ENCODE measurements at places on chromosomes 5 and 9.

DNA sequence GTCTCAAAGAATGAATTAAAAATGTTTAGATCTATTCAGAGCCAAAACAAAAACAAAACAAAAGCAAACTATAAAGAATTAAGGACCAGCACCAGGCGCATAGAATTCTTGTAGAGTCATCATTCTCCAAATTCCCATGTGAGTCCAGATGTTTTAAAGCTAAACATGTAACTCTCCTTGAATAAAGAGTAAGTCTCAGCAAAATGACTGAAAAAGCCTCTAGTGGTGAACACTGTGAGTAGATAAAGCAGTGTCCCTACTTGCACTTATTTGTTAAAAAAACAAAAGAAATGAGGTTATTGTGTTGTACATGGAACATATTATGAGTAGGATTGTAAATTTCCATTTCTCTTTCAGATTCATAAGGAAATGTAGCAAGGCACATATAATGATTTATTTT lies 44.0 kb downstream of the NNT start:
- H3K27ac ChIP-seq: no peak overlapping the region
- no peaks in the 10 kb centered on the region for H3K27me3 ChIP-seq
- DNase-seq: no peak
- H3K4me1 ChIP-seq: no peaks in the 10 kb centered on the region

GRCh38 chr5:106127985-106128384 lies 1542.8 kb downstream of the EFNA5 start:
- no peaks in the 10 kb centered on the region for H3K36me3 ChIP-seq
- no peak overlapping the region for H3K4me3 ChIP-seq
- no peaks in the 10 kb centered on the region for H3K4me1 ChIP-seq

DNA sequence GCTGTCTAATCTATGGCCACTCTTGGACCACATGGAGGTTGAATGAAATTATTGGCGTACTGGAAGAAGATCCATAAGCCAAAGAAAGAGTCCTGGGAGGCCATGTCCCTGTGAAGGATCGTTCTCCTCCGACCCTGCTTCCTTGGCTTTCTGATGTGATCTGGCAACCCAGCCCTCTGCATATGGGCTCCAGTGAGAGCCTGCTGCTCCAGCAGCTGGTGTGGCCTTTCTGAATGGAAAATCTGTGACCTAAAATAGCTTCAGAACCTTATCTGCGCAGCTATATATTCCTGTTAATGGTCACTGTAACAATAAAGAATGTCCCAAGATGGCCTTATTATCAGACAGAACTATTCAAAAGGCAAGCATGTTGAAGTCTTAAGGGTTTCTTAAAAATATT lies 40.2 kb upstream of the PHF2 start:
- H3K36me3 ChIP-seq: peaks cover 30% of the 10 kb centered on the region
- H3K4me3 ChIP-seq: no peak overlapping the region
- DNase-seq: no peak
- no peaks in the 10 kb centered on the region for H3K4me1 ChIP-seq
- H3K27ac ChIP-seq: no peak overlapping the region
- H3K27me3 ChIP-seq: no peaks in the 10 kb centered on the region

- H3K27ac ChIP-seq: peak overlapping the region; percentile 20
- no peak for DNase-seq
- H3K27me3 ChIP-seq: no peaks in the 10 kb centered on the region
Measured at GRCh38 chr9:32382565-32383320, 1.7 kb upstream of the ACO1 start.

- no peaks in the 10 kb centered on the region for H3K36me3 ChIP-seq
- no peak for DNase-seq
- no peak overlapping the region for H3K27ac ChIP-seq
- no peaks in the 10 kb centered on the region for H3K4me1 ChIP-seq
- H3K27me3 ChIP-seq: no peaks in the 10 kb centered on the region
Measured at GRCh38 chr9:11701706-11702105, 991.5 kb upstream of the TYRP1 start.

DNA sequence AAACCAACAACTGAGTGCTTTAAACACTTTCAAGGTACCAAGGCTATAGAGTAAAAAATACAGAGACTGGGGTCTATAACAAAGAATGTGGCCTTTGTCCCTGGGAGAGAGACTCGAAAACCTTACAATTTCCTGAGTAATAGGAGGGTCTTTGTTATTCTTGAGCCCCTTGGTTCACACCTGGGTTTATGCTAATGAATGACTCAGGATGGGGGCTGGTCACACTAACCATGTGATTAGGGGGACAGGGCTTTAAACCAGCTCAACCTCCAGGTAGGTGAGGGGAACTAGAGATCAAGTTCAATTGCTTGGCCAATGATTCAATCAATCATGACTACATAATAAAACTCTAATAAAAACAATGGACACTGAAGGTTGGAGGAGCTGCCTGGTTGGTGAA lies 50.2 kb downstream of the PLPP1 start:
- no peaks in the 10 kb centered on the region for H3K27me3 ChIP-seq
- H3K4me3 ChIP-seq: no peak overlapping the region
- no peak for DNase-seq
- H3K4me1 ChIP-seq: no peaks in the 10 kb centered on the region

- no peak overlapping the region for H3K4me3 ChIP-seq
- H3K4me1 ChIP-seq: no peaks in the 10 kb centered on the region
- peaks cover 3% of the 10 kb centered on the region for H3K36me3 ChIP-seq
- no peaks in the 10 kb centered on the region for H3K27me3 ChIP-seq
- no peak overlapping the region for H3K27ac ChIP-seq
Measured at GRCh38 chr9:17380126-17380861, 198.6 kb upstream of the SH3GL2 start.

DNA sequence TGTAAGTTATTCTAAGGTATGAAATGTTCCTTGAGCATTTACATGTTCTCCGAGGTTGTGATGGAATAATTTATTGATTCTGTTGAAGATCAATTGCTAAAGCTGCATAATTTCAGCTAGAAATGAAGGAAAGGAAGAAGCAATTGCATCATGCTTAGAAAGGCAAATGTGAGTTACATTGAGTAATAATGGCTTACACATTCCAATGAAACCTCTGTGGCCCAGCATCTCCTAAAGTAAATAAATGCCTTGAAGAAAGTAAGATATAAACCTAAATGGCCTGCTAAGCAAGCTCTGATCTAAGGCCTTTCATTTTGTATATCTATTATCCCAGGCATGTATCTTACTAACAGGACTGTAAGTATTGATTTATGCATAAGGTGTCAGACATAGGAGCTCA lies 677.3 kb upstream of the RGMB start:
- no peaks in the 10 kb centered on the region for H3K4me1 ChIP-seq
- no peaks in the 10 kb centered on the region for H3K27me3 ChIP-seq
- no peaks in the 10 kb centered on the region for H3K36me3 ChIP-seq
- DNase-seq: no peak
- no peak overlapping the region for H3K27ac ChIP-seq

DNA sequence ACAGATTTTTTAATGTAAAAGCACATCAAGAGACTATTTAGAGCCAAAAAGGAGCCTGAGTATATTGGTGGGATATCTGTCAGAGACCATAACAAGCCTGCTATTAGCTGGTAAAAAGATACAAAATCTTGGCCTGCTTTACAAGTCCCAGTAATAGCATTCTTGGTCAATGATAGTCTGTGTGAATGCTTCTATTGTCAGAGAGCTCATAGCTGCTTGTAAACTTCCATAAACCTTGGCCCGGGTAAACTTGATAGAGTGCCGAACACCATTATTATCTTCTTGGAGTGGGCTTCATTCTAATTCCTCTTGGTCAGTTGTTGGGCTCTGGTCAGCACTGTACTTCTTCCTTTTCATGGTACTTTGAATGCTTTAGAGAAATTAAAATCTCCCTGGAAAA lies 64.0 kb downstream of the UBAP1 start:
- peaks cover 16% of the 10 kb centered on the region for H3K36me3 ChIP-seq
- H3K27me3 ChIP-seq: no peaks in the 10 kb centered on the region
- no peak for DNase-seq
- no peaks in the 10 kb centered on the region for H3K4me1 ChIP-seq

GRCh38 chr9:107261106-107261505 lies 22.0 kb upstream of the RAD23B start:
- H3K36me3 ChIP-seq: no peaks in the 10 kb centered on the region
- H3K27me3 ChIP-seq: no peaks in the 10 kb centered on the region
- no peak for DNase-seq
- no peak overlapping the region for H3K4me3 ChIP-seq
- peak overlapping the region; percentile 45 for H3K27ac ChIP-seq
- peaks cover 1% of the 10 kb centered on the region for H3K4me1 ChIP-seq

DNA sequence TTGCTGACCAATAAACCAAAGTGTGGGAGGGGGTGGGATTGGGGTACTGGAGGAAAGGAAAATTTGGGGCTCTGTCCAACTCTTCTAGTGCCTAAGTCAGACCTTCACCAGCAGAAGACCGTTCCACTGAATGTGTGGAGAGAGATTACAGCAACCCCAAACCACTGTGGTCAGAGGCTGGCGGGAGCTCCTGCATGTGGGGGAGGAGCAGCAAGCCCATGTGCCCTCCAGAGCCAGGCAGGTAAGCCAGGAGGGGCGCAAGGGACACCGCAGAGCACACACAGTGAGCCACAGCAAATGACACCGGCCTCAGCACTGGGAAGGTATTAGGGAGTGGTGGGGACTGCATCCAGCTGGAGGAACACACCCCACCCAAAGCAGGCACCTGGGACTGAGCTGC lies 62.9 kb downstream of the SMIM23 start:
- no peaks in the 10 kb centered on the region for H3K27me3 ChIP-seq
- no peaks in the 10 kb centered on the region for H3K4me1 ChIP-seq
- no peak overlapping the region for H3K27ac ChIP-seq
- DNase-seq: no peak
- H3K4me3 ChIP-seq: no peak overlapping the region
- H3K36me3 ChIP-seq: no peaks in the 10 kb centered on the region

DNA sequence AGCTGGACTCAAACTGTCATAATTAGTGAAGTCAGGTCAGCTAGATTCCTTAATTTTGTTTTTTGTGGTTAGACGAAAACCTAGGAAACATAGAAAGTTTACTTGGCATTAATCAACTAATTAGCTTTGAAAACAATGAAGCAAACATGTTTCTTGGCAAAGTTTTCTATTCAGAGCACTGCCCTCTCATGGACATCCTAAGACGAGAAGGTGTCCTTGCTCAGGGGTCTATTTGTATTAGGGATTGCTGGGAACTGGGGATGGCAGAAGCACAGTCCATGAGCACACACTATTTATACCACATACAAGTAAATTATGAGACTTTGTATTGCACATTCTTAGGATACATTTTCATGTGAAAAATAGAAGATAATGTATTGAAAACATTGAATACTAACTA lies 49.7 kb downstream of the POC5 start:
- DNase-seq: no peak
- H3K27ac ChIP-seq: no peak overlapping the region
- no peak overlapping the region for H3K4me3 ChIP-seq
- no peaks in the 10 kb centered on the region for H3K27me3 ChIP-seq
- no peaks in the 10 kb centered on the region for H3K36me3 ChIP-seq
- no peaks in the 10 kb centered on the region for H3K4me1 ChIP-seq

- H3K27me3 ChIP-seq: no peaks in the 10 kb centered on the region
- H3K4me1 ChIP-seq: peaks cover 19% of the 10 kb centered on the region
- peaks cover 9% of the 10 kb centered on the region for H3K36me3 ChIP-seq
- peak overlapping the region; percentile 90 for H3K4me3 ChIP-seq
- H3K27ac ChIP-seq: peak overlapping the region; percentile 77
Measured at GRCh38 chr5:150001660-150002486, 1.3 kb downstream of the HMGXB3 start.

- H3K4me1 ChIP-seq: no peaks in the 10 kb centered on the region
- H3K27me3 ChIP-seq: no peaks in the 10 kb centered on the region
- H3K27ac ChIP-seq: no peak overlapping the region
- H3K4me3 ChIP-seq: no peak overlapping the region
Measured at GRCh38 chr9:40914772-40915659, 213.5 kb downstream of the FOXD4L6 start.

- no peak overlapping the region for H3K27ac ChIP-seq
- H3K4me1 ChIP-seq: no peaks in the 10 kb centered on the region
- H3K27me3 ChIP-seq: no peaks in the 10 kb centered on the region
- no peak for DNase-seq
Measured at GRCh38 chr5:13566871-13567339, 377.6 kb downstream of the DNAH5 start.

- H3K4me3 ChIP-seq: no peak overlapping the region
- DNase-seq: no peak
- H3K4me1 ChIP-seq: peaks cover 52% of the 10 kb centered on the region
- H3K27ac ChIP-seq: peak overlapping the region; percentile 52
- H3K27me3 ChIP-seq: no peaks in the 10 kb centered on the region
- peaks cover 2% of the 10 kb centered on the region for H3K36me3 ChIP-seq
Measured at GRCh38 chr5:109695005-109695926, 5.5 kb downstream of the MAN2A1 start.

GRCh38 chr9:91954841-91955471 lies 4.9 kb upstream of the ROR2 start:
- H3K4me3 ChIP-seq: no peak overlapping the region
- H3K27me3 ChIP-seq: peaks cover 4% of the 10 kb centered on the region
- H3K36me3 ChIP-seq: no peaks in the 10 kb centered on the region
- no peak overlapping the region for H3K27ac ChIP-seq

- no peaks in the 10 kb centered on the region for H3K36me3 ChIP-seq
- no peaks in the 10 kb centered on the region for H3K27me3 ChIP-seq
- H3K4me1 ChIP-seq: peaks cover 23% of the 10 kb centered on the region
- DNase-seq: no peak
- no peak overlapping the region for H3K27ac ChIP-seq
Measured at GRCh38 chr5:95963650-95964410, 2.2 kb upstream of the ELL2 start.

GRCh38 chr9:136178061-136178772 lies 26.7 kb downstream of the LHX3 start:
- no peak overlapping the region for H3K4me3 ChIP-seq
- H3K27me3 ChIP-seq: no peaks in the 10 kb centered on the region
- no peaks in the 10 kb centered on the region for H3K36me3 ChIP-seq
- DNase-seq: no peak
- no peak overlapping the region for H3K27ac ChIP-seq

DNA sequence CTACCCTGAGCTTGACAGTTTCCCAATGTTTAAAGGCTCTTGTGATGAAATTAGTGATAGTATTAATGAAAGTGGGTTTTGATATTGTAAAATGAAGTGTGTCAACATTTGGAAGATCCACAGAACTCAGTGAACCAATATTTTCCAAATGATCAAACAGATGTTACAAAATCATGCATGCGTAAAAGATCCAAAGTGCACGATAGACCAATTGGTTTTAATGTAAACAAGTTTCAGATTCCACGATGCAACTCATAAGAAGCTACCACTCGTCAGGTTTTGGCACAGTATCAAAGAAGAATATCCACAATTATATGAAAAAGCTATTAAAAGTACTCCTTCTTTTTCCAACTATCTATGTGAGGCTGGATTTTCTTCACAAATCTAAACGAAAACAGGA lies 82.3 kb downstream of the SLC38A9 start:
- no peaks in the 10 kb centered on the region for H3K27me3 ChIP-seq
- peak overlapping the region; percentile 94 for H3K27ac ChIP-seq
- H3K4me1 ChIP-seq: peaks cover 4% of the 10 kb centered on the region
- no peaks in the 10 kb centered on the region for H3K36me3 ChIP-seq
- no peak for DNase-seq

DNA sequence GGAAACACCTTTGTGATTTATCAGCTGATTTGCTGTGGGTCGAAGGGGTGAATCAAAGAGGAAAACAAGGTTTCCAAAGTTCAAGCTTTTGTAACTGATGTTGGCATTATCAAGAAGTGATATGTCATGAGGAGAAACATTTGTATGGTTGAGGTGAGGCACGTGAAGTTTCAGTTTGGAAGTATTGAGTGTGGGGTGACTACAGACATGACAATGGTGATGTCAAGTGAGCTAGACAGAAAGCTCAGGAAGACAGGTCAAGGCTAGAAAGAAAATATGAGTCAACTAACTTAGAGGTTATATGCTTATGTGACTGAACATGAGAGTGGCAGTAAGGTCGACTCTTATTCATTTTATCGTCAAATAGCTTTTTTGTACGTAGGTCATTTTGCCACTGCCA lies 99.1 kb downstream of the RAB3C start:
- no peaks in the 10 kb centered on the region for H3K4me1 ChIP-seq
- H3K4me3 ChIP-seq: no peak overlapping the region
- no peak for DNase-seq
- H3K36me3 ChIP-seq: no peaks in the 10 kb centered on the region
- no peak overlapping the region for H3K27ac ChIP-seq
